Stimulated activated CD4-positive, alpha-beta T cell treated with anti-CD3 and anti-CD28 coated beads, Interleukin-1b, Interleukin-23, amount 100 ng/mL, for 1 hour (primary cell): ENCODE measurements at places on chromosomes 7 and 10.

DNA sequence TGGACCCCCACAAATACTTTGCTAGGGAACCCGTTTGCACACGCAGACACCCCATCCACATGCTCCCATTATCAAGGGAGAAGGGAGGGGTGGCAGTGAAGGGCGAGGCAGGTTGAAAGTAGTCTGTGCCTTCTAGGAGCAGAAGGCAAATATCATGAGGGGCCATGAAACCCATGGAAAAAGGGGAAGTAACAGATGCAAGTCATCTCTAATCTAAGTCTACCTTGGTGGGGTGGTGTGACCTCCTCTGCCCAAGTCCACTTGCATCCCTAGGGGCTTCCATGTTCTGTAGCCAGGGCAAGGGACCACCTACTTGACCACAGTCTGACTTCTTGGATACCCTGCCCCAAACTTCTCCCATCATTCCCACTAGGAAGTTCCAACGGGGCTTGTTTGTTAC is 5.5 kb downstream of the GIMAP6 start:
- DNase-seq, result no peak

DNA sequence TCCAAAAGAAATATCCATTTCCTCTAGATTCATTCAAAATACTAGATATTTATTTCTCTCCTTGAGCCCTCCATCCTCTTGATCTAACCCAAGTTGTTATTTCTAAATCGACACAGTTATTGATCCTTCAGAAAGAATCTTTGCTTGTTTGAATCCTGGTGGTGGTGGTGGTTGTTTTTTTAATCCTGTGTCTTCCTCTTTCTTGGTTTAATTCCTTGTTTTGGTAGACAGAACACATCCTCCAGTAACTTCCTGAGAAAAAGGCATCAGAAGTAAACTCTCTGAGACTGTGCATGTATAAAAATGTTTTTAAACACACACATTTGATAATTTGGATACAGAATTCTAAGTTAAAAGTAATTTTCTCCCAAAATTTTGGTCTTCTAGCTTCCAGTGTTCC is 49.9 kb downstream of the SIRT1 start:
- DNase-seq, result no peak

- DNase-seq, result no peak
Observed at GRCh38 chr7:129203050-129203741, 14.8 kb downstream of the SMO start.

DNA sequence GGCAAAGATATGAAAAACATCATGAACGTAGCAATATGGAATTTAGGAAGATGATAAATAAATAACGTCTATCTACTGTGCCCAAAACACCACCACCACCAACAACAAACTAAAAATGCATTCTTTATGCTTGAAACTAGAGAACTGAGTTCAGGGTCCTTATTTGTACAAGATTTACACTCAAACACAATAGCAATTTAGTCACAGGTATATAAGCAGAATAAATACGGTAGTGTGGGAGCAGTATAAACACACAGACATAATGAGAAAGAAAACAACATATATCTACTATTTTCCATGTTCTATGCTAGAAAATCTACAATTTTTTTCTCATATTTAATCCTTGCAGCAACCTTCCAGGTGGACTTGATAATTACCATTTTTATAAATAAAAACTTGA is 64.3 kb downstream of the ARL4A start:
- no peak for DNase-seq

DNA sequence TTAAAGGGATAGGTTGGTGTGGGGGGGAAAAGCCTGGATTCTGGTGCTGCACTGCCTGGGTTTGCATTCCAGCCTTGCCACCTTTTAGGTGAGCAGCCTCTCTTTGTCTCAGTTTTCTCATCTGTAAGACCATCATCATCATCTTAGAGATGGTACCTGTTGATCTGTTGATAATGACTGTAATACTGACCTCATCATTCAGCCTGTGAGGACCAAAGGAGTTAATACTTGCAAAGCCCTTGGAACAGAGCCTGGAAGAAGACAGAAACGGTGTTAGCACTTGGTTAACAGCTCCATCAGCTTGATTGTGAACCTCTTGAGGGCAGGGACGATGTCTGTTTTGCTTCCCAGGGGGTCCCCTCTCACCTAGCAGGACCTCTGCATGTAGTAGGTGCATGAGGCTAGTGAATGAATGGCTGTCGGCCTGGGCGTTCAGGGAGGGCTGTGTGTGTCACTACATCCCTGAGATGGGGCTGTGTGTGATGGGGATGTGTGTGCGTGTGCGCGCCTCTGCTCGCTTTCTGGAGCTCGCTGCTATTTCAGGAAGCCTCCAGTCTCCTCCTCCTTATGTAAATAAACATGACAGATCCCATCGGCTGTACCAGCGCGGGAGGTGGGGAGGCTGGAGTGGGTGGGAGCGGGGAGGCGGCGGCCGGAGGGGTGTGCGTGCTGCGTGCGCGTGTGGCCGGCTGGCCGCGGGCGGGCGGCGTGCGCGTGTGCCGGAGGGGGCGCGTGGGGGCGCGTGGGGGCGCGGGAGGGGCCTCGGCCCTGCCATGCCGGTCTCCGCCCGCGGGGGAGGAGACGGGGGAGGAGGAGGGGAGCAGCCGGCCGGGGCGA is 61.2 kb downstream of the NEURL1 start:
- DNase-seq, result no peak

GRCh38 chr10:99681553-99681952 is 22.2 kb downstream of the ENTPD7 start:
- no peak for DNase-seq
